ENCODE measurements at places on chromosomes 16 and 17. TPM values are rescaled to one million over a fixed set of nuclear protein-coding genes. Genes with fewer than 3 reads are reported as not detected.

DNA sequence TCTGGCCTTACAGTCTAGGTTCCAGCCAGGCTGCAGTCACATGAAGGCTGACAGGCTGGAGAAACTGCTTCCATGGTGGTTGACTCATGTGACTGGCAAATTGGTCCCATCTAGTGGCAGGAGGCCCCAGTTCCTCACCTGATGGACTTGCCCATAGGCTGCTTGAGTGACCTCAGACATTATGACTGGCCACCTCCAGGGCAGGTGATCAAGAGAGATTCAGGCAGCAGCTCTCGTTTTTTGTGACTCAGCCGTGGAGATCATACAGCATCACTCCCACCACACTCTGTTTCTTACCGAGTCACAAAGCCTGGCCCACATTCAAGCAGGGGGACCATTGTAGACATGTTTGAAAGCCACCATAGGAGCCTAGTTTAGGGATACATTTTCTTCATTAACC lies 34.5 kb downstream of the SIAH1 start:
- H3K4me1 ChIP-seq: peaks cover 16% of the 10 kb centered on the region
- H3K27me3 ChIP-seq: no peaks in the 10 kb centered on the region
- no peak overlapping the region for H3K27ac ChIP-seq
- no peak for DNase-seq

- H3K4me3 ChIP-seq: peak overlapping the region; percentile 63
- H3K27ac ChIP-seq: peak overlapping the region; percentile 88
- H3K4me1 ChIP-seq: peaks cover 14% of the 10 kb centered on the region
- H3K27me3 ChIP-seq: no peaks in the 10 kb centered on the region
- no peak for DNase-seq
Measured at GRCh38 chr16:30335598-30336474, 19.3 kb downstream of the CD2BP2 start.

DNA sequence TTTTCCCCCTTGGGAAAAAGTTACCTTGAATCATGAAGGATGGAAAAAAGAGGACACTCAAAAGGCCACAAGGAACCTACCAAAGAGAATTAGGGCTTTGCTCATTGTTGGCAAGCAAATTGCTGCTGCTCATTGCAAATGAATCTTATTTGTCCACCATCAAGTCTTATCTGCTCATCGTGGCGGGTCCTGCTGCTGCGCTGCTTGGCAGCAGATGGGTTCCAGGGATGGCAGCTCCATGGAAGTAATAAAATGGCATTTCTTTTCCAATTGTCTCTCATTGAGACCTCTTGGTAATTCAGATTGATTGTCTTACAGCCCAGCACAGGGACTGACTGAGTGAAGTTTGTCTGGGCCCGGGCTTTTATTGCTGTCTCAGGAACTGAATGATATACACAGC lies 118.7 kb downstream of the MRM1 start:
- H3K27ac ChIP-seq: no peak overlapping the region
- no peak overlapping the region for H3K4me3 ChIP-seq
- no peaks in the 10 kb centered on the region for H3K4me1 ChIP-seq
- no peak for DNase-seq
- H3K27me3 ChIP-seq: no peaks in the 10 kb centered on the region

Gene CNGB1
- not detected for total RNA-seq

Gene MLKL
- total RNA-seq: 17.9 TPM
